ENCODE measurements at places on chromosomes 1 and 21.

DNA sequence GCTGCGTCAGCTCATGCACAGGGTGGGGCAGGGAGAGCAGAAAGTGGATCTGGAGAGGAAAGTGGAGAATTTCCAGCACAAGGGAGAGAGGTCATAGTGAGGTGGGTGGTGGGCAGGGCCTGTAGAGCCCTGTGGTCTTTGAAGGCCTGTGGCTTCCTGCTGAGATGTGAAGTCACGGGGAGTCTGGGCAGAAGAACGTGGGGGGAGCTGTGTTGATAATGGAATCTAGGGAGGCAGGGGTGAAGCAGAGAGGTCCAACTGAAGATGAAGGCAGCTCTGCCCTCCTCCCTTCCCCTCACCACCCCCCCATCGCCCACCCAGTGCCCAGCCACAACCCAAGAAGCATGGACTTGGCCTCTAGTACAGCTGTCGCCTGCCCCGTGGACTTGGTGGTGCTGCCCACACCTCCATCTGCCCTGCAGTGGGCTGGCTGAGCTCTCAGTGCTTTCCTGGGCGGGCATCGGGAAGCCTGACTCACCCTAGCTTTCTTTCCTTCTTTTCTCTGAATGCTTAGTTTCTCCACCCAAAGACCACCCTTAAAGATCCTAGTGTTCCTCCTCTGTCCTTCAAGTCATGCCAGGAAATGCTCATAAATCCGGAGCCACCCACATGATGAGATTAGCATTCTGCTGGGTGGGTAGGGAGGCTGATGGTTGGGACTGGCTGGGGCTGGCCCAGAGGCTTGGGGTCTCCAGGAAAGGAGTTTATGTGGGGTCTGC is 186.1 kb downstream of the TRABD2B start:
- DNase-seq: no peak

- DNase-seq: no peak
Measured at GRCh38 chr21:45087022-45087823, 12.8 kb downstream of the ADARB1 start.

GRCh38 chr1:231050395-231050794 is 10.3 kb upstream of the FAM89A start:
- DNase-seq: no peak

- no peak for DNase-seq
Measured at GRCh38 chr1:966135-966703, at the start of gene PLEKHN1. Gene PLEKHN1, plus strand, starts transcription at chr1:966482. Its CDS starts 50 bp downstream, at chr1:966532.

DNA sequence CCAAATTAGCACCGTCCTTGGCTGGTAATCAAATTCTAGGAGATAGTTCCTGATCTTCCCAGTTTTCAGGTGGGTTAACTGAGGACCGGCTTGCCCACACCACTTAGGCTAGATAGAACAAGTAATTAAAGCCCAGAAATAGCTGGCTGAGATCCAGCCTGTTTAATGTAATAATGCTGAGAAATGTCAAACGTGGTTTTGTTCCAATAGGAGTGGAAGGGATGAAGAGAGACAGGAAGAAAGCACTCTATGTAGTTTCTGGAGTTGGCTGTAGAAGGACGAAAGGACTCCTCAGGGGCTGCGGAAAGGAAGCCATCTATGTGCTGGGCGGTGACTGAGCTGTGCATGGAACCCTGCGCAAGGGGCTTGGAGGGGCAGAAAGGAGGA is 18.6 kb downstream of the NAV1 start:
- no peak for DNase-seq

DNA sequence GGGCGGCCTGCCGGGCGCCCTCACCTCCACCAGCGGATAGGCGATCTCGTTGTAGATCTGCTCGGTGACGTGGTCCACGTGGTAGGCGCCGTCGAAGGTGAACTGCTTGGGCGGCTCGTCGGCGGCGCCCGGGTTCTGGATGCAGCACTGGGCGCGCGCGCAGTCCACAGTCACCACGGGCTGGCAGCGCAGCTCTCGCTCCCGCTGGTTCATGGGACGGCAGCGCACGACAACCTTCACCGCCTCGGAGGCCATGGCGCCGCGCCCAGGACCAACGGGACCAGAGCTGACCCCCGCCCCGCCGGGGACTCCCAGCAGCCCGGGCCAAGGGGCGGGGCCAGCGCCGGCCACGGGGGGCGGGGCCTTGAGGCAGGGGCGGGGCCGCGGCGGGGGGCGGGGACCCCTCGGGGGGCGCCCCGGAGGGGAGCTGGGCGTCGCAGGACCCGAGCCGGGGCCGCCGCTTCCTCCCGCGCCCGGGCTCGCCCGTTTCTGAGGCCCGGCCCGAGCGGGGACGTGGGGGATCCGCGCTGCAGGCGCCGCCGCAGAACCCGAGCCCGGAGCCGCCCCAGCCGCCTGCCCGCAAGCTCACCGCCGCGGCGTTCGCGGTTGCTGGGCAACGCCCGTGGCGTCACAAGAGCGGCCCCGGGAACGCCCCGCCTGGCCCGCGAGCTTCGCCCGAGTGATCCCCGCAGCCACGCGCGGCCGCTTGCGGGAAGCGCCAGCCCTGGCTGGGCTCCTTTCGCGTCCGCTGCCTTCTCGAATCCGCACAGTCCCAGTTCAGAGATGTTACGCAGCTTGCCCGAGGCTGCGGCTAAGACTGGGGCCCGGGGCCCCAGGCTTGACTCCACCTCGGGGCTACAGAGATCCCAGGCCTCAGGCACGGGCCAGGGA is at the start of gene KIF17:
Gene KIF17 (minus strand): TSS at position 556 of the 891 bp plus-strand sequence. CDS start 301 bp downstream, at position 255.
- peak; percentile 75 for DNase-seq

GRCh38 chr1:153688276-153688675 is 9.8 kb downstream of the NPR1 start:
- no peak for DNase-seq

DNA sequence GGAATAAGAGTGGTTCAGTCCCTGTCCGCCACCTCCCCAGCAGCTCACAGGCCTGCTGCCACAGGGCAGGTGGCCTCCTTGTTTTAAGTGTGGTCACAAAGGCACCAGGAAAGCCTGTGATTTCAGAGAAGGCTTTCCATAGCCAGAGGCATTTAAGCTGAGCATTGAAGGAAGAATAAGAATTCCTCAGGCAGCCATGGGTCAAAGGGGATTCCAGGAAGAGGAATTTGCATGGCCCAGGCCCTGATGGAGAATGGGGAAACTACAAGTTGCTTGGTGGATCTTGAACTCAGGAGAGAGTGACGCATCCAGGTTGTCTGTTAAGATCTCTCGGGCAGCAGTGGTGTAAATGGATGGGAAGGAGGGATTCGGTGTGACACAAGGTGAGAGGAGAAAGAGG is 66.7 kb downstream of the KLHDC7A start:
- DNase-seq: no peak

DNA sequence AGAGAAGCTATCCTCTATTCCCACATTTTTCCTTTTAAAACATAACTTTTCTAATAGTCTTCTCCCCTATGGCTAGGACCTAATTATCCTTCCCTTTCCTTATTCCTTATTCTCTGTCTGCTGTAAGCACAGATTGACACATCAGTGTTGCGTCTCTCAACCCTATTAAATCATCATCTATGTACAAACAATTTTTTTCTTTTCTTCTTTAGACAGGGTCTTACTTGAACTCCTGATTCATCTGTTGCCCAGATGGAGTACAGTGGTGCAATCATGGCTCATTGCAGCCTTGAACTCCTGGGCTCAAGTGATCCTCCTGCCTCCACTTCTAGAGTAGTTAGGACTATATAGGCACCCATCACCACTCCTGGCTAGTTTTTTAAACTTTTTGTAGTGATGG is 8.3 kb downstream of the KLHDC9 start:
- no peak for DNase-seq

All from CD4-positive, alpha-beta memory T cell (primary cell).